ENCODE measurements at places on chromosomes 3 and 15.
A peak's percentile ranks its signal among the peaks of the same experiment; 100 is the strongest.

DNA sequence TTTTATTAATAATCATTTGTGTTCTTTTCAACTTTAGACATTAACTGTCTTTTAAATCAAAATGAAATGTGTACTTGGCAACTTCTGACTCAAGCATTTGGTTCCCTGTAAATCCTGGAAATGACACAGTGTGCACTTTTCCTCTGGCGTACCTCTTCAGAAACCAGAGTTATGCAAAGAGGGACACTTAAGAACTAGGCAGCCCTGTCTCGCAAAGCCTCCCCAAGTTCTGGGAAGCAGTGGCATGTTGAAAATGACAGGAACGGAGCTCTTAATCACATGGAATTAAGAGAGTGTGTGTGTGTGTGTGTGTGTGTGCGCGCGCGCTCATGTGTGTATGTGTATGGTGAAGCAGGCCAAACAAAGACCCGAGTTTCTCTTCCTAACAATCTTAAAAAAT is 707.4 kb downstream of the MECOM start:
- no peak for DNase-seq

- no peak for DNase-seq
These were observed 34.4 kb upstream of the PRICKLE2 start for GRCh38 chr3:64259636-64260035.

- DNase-seq, result no peak
These were observed 23.1 kb downstream of the IGSF11 start for GRCh38 chr3:119011528-119011927.

GRCh38 chr3:97970156-97970555 is 2.1 kb downstream of the RIOX2 start:
- DNase-seq, result no peak

- DNase-seq, result no peak
These were observed 35.6 kb downstream of the DAPK2 start for GRCh38 chr15:64010719-64011118.

GRCh38 chr3:115576325-115576875 is 46.9 kb upstream of the GAP43 start:
- DNase-seq, result no peak

- no peak for DNase-seq
These were observed 271.8 kb upstream of the TPM1 start for GRCh38 chr15:62770752-62771151.

GRCh38 chr3:882533-882932 is 210.3 kb upstream of the CNTN6 start:
- DNase-seq, result no peak

DNA sequence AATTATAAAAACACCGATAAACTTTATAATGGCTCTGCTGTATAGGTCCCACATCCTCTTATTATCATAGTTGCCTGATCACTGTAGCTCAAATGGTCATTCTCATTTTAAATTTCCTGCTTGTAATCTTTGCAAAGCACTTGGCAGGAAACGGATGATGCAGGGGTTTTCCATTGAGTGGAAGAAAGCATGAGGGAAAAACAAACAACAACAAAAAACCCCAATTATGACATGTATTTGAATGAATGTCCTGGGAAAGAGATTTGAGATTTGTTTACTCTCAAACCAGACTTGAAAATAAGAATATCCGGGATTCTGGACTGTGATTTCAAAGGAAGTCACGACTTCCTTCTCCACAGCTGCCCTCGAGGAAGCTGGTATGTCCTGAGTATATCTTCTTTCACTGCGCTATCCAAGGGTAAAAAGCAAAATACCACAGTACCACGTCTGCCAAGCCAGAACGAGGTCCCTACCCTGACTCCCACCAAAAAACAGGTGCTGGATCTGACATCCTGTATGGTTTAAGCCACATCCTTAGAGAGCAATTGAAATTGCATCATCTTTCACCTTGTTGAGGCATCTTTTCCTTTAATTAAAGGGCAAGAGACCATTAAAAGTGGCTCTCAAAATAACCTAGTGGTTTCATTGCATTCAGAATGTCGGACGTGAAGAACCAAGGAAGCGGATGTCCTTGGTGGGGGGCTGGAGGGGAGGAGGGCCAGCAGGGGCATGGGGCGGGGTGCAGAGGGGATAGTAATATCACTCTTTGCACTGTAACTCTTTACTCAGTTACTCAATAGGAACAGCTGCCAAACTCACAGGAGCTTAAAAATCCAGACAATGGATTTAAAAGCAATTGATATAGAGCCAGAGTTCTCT is 13.5 kb upstream of the TIPIN start:
- DNase-seq, result no peak

DNA sequence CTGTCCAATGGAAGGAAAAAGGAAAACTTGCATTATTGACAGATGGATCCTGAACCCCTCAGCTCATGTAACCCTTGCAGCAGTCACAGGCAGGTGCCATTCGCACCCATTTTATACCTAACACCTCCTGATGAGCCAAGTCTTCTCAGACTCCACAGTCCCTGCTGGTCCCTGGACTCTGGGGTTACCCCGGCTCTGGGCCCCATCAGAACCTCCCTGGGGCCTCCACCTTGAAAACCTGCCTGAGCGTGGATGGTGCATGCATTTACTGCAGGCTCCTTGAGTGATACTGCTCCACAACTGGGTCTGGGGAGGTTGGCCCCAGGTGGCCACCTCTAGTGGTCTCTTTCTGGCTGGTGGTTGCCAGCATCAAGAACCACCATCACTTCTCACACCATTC is 15.9 kb upstream of the DOCK3 start:
- DNase-seq, result no peak

GRCh38 chr15:50943638-50944037 is 35.2 kb downstream of the AP4E1 start:
- no peak for DNase-seq

DNA sequence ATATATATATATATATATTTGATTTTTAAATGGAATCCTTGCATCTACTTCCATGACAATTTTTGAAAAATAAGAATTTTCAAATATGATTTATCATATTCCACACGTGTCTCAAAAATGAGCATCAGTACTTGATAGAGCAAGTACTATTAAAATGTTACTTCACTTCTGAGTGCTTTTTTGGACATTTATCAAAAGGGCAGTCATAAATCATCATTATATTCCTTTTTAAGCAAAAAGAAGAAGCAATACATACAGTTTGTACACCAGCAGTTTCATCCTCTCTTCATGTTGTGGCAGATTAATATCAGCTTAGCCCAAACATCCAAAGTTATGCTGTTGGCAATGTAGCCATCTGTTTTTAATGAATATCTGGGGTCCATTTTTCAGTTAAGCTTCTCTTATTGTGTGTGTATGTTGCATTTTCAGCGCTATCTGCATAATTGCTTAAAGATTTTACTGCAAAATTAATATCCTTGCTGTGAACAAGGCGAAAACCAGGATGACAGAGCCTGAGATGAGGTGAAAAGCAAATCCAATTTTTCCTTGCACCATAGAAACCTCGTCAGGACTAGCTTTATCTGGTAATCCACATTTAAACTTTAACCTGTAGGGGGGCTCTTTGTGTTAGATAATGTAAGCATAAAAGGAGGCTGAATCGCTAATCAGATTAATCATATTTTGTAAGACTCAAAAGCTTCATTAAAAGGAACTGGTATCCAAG is 604.9 kb upstream of the AGTR1 start:
- no peak for DNase-seq

- no peak for DNase-seq
These were observed 50.4 kb upstream of the CASR start for GRCh38 chr3:122132949-122133540.

GRCh38 chr15:66896611-66897010 is 168.8 kb upstream of the SMAD3 start:
- DNase-seq, result no peak

DNA sequence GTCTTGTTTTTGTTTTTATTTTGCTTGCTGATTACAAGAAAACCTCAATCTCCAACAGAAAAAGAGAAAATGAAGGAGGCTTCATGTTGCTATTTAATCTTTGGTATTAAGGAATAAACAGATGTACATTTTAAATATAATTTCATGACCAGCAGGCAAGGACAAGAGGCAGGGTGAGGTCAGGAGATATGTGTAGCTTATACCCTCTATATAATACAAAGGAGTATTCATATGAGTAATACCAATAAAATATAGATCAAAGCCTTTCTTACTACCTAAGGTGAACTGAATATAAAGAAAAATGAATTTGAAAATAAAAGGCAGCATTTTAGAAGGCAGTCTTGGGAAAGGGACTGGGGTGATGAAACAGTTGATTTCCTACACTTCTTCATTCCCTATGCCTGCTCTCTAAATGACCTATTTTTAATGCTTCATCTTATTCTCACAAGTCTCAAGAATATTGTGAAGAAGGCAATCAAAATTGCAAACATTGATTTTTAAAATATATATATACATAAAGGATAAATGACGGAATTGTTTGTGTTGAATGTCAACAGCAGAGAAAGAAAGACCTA is 8.6 kb upstream of the CBLB start:
- no peak for DNase-seq

DNA sequence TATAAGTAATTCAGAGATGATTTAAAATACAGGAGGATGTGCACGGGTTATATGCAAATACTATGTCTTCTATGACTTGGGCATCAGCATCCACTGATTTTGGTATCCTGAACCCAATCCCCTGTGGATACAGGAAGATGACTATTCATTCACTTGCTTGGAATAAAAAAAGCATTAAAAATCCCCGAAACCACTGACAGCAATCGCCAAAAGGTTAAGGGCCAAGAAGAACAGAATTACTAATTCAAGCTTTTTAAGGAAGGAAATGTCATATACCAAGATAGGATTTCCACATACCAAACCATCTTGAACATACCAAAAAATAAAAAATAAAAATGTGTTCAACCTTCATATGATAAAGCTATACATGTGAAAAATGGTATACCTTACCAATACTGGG is 93.7 kb downstream of the DLG1 start:
- DNase-seq, result no peak

DNA sequence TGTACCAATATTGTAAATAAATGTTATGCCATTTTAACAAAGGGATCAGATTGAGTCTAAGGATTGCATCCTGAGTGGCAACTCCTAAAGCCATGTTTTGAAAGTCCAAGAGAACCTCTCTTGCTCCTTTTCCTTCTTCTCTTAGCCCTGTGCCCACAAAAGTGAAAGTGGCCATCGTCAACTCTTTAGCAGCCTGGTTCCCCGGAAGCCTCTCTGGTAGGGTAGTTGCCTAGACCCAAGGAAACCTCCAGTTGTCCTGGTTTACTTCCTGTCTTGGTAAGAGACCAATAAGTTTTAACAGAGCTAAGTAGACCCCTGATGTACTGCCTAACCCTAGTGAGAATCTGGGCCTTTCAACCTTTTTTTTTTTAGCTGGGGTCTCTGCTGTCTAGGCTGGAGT is 10.2 kb upstream of the ITPKA start:
- DNase-seq, result no peak

DNA sequence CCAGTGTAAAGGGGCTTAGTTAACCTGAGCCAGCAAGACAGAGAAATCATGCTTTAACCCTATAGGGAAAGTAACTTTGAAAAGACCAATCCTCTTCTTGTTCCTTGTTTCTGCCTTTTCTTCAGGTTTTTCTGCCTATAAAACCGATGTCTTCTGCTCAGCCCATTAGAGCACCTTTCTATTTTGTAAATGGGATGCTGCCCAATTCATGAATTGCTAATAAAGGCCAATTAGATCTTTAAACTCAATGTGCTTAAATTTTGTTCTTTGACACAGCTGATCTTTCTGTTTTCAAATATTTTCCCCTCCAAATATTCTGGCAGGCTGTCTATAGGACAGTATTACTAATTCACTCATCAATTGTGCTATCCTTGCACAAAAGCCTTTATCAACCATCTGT is 33.8 kb upstream of the SPTSSB start:
- DNase-seq, result no peak

DNA sequence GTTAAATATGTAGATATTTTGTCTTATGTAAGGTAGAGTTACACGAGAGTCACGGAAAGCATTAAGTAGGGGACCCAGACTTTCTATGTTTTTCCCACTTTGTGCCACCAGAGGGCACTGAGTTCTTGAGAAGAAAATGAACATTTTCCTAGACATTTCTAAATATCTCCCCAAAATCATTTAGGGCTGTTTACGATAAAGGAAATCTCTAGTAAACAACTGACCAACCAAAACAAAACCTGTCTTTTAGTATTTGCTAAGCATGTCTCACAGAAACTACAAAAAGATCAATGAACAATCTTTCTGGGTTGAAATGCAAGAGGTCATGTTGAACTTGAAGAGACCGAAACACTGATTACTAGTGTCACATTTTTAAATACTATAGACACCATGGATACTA is 16.1 kb downstream of the POU1F1 start:
- DNase-seq, result peak; percentile 61

DNA sequence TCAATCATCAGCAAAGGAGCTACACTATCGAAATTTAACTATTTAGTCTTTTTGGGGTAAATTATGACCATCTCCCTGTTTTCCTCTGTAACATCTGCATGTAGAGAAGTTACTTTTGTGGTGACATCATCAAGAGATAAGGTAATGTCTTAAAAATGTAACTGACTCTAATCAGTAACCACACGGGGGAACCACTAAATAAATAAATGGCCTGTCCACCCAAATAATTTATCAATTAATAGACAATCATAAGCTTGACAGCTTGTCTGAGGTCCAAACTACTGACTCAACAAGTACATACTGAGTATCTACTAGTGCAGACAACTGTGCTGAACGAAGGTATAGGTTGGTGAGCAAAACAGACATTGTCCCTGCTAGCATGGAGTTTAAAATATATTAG is 219.3 kb downstream of the SLC9A9 start:
- no peak for DNase-seq

GRCh38 chr3:143753456-143753855 is 94.8 kb downstream of the SLC9A9 start:
- DNase-seq, result no peak
